PC-9 (cell line): ENCODE measurements at places on chromosomes 6 and 20. TPM values are rescaled to one million over a fixed set of nuclear protein-coding genes. Genes with fewer than 3 reads are reported as not detected.

GRCh38 chr6:88490908-88491264, 324.7 kb upstream of the CNR1 start:
- no peak for DNase-seq

The HCK gene
- not detected in 2 replicates for total RNA-seq

DNA sequence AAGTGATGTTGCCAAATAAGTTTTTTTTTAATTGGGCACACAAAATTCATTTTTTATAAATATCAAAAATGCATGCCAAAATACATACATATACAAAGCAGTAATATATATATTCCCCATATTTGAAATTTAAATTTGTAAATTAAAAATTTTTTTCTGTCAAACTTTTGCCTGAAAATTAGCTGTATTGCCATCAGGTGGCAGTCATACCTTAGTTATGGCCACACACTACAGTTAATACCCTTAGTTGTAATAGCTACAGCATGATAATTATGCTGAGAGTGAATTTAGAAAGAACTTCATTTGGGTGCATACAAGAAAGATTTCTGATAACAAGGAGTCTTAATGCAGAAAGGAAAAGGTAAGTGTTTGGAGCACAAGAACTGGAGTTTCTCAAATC, 46.2 kb upstream of the SDHAF4 start:
- DNase-seq = no peak

The METTL24 gene
- not detected in 2 replicates for total RNA-seq

DNA sequence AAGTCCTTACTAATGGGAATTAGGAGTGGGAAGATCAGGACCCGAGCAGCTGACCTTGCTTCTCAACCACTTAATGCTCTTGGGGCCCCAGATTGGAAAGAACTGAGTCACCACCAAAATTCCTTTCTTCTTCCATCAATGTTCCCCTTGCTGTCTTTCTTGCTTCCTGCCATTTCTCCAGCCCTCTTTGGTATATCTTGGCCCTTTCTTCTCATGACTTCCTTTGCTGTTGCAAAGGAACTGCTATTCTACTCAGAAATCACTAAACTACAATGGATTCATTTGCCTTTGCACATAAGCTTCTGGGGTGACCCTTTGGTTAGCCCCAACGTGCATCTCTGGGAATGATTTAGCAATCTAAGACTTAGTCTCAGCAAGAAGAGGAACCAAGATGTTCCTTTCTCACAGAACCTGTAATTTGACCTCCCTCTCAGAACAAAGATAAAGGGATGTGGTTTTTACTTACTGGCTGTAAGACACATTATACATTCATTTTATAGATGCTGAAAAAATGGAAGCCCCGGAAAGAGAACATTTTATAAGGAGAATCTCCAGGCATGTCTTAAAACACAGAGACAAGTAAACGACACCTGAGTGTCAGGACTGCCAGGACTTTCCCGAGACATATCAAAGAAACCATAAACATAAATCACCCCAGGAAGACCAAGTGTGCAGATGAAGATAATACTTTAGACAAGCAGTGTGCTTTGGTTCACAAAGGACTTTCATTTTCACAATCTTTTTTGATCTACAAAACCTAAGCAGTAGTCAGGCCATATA, 99.0 kb upstream of the TNFAIP3 start:
- no peak for DNase-seq

- DNase-seq = no peak
Measured at GRCh38 chr6:106419900-106420613, 59.5 kb downstream of the CRYBG1 start.

DNA sequence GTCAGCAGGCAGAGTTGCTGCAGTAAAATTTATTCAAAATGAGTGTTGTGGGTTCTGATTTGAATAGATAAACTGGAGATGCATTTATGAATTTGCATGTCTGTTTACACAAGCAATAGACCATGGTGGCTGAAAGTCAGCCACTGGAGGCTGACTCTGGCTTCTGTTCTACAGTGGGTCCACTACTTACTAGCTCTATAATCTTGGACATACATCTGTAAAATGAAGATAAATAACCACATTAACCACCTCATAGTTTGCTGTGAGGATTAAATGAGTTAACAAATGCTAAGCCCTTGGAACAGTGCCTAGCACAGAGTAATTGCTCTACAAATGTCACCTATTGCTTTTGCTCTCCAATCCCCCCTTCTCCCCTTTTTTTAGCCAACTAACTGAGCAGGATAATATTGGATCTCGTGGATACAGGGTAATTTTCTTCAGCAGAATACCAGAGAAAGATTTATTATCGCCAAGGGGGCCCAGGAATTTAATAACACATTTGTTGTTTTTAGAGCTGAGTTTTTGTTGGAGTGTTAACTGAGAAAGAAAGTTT, 1.4 kb upstream of the PM20D2 start:
- no peak for DNase-seq

- DNase-seq = no peak
Measured at GRCh38 chr6:111175109-111175508, 87.8 kb downstream of the SLC16A10 start.

DNA sequence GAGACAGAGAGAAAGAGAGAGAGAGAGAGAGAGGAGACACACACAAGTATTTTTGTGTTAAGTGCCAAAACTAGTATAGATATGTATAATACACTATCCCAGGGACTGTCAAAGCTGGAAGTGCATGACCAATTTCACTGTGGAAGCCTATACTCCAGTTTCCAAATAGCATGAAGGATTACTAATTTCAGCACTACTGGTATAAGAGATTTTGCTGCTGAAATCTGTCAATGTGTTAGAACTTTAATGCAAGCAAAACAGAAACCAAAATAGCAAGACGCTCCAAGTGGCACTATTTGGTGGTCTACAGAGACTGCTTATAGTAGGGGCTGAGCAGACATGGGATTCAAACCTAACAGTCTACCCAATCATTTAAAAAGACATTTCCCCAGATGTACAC, 284.8 kb downstream of the BTBD9 start:
- DNase-seq = no peak

The FYN gene
- 53.3 and 80.3 TPM in 2 replicates for total RNA-seq

The FRK gene
- total RNA-seq = 14.4 and 17.2 TPM in 2 replicates

GRCh38 chr6:157587127-157587926, 206.3 kb downstream of the ZDHHC14 start:
- no peak for DNase-seq

GRCh38 chr6:79687759-79688158, 56.6 kb downstream of the SH3BGRL2 start:
- no peak for DNase-seq

GRCh38 chr20:59223182-59223601, 59.6 kb downstream of the ZNF831 start:
- DNase-seq = no peak

DNA sequence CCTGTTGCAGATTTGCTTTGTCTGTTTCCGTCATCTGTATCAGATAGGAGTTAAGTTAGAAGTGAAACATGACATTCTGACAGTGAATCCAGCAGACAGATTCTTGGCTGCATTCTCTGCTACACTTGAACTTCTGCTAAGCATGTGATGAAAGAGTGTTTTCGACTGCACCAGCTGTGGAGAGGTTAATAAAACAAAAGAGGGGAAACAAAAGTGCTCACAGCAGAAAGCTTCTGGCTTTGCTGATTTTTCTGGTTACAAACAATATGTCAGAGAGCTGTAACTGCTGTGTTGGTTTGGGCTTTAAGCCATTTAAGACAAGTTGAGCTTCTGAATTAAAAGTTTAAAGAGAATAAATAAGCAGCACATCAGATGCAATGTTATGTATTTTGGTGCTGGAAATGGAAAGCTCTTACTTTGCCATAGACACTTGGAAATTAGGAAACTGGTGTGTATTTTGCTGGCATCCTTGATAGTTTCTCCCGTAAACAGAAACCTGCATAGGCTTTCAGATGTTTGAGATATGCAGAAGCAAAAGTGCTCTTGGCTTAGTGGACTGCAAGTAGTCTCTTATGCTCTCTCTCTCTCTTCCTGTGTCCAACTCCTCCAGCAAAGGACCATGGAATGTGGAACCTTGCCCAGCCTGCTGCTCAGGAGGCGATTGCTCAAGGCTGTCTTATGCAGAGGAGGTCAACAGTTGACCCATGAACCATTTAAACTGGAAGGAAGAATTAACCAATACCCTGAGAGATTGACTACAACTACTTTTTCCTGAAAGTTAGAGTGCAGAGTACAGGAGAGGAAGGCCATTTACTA, 104.9 kb downstream of the RPS12 start:
- DNase-seq = peak; percentile 82

The SLC35F1 gene
- not detected in 2 replicates for total RNA-seq

GRCh38 chr6:39923861-39924260, 10.4 kb downstream of the MOCS1 start:
- no peak for DNase-seq

The HNF4A gene
- total RNA-seq = 0.13 and 0.58 TPM in 2 replicates

The SPATS1 gene
- total RNA-seq = not detected in 2 replicates

DNA sequence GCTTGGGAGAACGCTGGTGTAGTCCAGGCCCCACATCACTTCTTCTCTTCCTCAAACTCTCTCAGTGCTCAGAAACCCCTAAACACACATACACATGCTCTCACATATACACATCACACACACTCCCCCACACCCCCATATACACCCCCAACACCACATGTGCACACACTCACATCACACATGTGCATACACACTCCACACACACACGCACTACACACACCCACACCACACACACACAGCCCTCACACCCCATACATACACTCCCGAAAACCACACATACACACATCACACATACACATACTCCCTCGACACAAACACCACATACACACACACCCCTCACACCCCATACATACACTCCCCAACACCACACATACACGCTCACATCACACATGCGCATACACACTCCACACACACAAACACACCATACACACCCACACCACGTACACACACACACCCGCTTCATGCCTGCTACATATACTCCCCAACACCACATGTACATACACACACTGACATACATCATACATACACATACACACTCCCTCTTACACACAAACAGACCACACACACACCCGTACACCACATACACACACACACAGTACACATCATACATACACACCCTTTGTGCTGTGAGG, 110.3 kb upstream of the TMEM170B start:
- no peak for DNase-seq

DNA sequence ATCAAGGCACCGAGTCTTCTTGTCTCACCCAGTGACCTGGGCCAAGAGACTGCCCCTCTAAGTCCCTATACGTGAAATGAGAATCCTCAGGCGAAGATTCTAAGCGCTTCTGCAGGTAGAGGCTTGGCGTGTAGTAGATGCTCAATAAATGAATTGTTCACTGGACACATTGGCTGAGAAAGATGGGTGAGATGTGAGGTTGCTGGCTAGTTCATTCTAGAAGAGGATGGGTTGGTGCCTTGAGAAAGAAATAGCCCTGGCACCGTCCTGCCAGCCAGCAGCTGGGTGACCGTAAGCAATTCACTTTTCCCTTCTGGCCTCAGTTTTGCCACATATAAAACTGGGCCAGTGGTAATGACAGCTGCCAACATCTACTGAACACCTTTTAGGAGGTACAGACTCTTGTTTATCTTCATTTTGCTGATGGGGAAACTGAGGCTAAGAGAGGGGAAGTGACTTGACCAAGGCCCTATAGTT, 1.4 kb downstream of the SRC start:
- DNase-seq = no peak

GRCh38 chr6:146885708-146886457, 287.1 kb downstream of the ADGB start:
- DNase-seq = no peak

DNA sequence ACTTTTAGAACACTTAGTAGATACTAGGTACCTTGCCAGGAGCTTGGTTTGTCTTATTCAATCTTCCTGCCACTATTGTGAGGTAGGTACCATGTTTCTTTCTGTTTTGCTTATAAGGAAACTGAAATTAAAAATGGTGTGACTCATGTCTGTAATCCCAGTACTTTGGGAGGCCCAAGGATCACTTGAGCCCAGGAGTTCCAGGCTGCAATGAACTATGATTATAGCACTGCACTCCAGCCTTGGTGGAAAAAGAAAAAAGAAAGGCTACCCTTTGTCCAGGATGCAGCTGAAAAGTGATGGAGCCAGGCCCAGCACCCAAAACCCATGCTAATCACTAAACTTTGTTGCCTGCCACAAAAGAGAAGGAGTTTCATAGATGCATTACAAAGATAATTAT, 34.1 kb upstream of the LAMA4 start:
- no peak for DNase-seq

The NHSL1 gene
- 17.5 and 17.8 TPM in 2 replicates for total RNA-seq

GRCh38 chr20:36847009-36847709, 28.8 kb upstream of the TLDC2 start:
- DNase-seq = peak; percentile 80

- no peak for DNase-seq
Measured at GRCh38 chr6:170510631-170511030, 42.5 kb downstream of the PSMB1 start.

The OLIG3 gene
- total RNA-seq = not detected in 2 replicates

- no peak for DNase-seq
Measured at GRCh38 chr6:135581211-135581610, 83.7 kb upstream of the AHI1 start.

The UBE2C gene
- total RNA-seq = 207 TPM in 2 replicates

The NRSN2 gene
- total RNA-seq = 15.0 and 16.5 TPM in 2 replicates

- no peak for DNase-seq
Measured at GRCh38 chr6:386688-387266, 4.8 kb upstream of the IRF4 start.

DNA sequence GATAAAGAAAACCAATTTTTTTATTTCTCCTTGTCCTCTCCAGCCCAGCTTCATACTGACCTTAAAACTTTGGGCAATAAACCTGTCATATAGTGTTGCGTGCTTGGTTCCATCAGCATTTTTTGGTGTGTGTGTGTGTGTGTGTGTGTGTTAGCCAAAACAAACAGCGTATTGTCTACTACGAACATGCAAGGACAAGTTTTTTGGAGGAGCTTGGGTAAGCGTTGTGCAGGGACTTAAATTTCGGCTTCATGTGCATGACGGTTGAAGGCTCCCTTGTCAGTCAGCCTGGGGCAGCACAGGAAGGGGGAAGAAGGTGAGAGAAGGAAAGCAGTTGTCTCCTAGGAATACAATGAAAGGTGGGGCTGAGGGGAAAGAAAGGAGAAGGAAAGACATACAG, 62.0 kb upstream of the PAX1 start:
- no peak for DNase-seq

GRCh38 chr20:23277316-23277715, 73.3 kb upstream of the NXT1 start:
- no peak for DNase-seq

DNA sequence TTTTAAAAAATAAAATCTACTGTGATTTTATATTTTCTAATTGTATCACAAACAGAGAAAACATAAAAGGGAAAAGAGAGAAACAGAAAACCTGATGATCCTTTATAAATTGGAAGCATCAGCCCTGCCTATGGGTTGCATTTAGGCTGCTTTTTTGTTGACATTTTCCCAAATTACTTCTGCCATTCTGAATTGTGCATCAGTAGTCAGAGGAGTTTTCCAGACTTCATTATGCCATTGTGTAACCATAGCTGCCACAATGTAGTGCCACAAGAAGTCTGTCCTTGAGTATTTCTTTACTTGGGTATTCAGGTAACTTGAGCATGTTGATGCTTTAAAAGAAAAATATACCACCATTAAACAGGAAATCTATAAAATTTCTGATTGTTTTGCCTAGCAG, 130.3 kb downstream of the HACE1 start:
- no peak for DNase-seq

DNA sequence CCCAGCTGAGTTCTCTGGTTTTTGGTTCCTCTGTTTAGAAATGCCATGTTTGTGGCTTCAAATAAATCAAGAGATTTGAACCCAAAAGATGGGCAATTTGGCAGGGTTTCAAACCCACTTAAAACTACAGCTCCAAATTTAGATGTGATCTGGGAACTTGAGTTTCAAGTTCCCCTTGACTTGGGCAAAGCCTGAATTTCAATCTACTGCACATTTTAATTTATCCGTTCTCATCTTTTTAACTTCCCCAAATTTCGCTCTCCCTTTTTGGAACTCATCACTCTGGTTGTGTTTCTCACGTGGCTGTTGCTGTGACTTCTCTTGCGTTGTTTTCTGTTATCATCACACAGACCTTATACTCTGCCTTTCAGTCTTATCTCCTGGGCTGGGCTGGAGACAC, 230.9 kb downstream of the CDC5L start:
- no peak for DNase-seq
